ENCODE measurements at places on chromosomes 13 and 19.

- no peak for DNase-seq
Measured at GRCh38 chr19:17967257-17968051, 547 bp downstream of the KCNN1 start.

- no peak for DNase-seq
Measured at GRCh38 chr19:32404933-32405430, 588 bp upstream of the DPY19L3 start.

DNA sequence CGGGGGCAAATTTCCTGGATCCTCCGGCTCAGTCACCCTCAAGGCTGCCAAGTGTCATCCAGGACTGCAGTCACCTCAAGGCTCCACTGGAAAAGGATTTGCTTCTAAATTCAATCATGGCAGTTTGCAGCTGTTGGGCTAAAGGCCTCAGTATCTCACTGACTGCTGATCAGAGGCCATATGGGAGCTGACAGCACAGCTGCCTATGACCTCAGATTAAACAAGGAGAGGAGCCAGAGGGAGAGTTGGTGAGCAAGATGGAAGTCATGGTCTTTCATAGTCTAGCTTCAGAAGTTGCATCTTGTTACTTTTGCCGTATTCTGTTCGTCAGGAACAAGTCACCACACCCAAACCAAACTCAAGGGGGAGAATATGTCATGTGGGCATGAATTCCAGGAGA lies 849.7 kb downstream of the UQCRFS1 start:
- DNase-seq = no peak

GRCh38 chr19:54448040-54448773 lies 792 bp upstream of the LENG8 start:
- no peak for DNase-seq

DNA sequence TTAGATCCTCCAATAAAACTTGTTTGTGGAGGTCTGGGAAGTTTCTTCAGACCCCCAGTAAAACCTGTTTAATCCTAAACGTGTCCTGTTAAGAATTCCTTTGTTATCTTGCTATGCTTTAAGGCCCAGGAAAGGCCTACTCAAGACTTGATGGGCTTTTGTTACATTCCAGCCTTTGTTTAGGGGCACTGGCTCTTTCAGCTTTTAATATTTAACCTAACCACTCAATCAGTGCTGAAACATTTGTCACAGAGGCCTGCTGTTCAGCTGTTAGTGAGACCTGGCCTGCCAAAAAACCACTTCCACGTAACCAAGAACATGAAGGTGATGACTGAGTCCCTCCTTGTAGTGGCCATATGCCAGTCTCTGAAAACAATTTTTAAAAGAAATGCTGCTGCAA lies 41.7 kb downstream of the PCDH17 start:
- no peak for DNase-seq

- no peak for DNase-seq
Measured at GRCh38 chr19:6724631-6725492, 4.4 kb upstream of the C3 start.

GRCh38 chr19:43519436-43520088 lies 7.4 kb downstream of the ETHE1 start:
- peak; percentile 70 for DNase-seq
